CD8-positive, alpha-beta T cell (primary cell): ENCODE measurements at places on chromosomes 5 and 9.

- DNase-seq, result no peak
These were observed 7.5 kb downstream of the ZNF366 start for GRCh38 chr5:72499730-72500129.

DNA sequence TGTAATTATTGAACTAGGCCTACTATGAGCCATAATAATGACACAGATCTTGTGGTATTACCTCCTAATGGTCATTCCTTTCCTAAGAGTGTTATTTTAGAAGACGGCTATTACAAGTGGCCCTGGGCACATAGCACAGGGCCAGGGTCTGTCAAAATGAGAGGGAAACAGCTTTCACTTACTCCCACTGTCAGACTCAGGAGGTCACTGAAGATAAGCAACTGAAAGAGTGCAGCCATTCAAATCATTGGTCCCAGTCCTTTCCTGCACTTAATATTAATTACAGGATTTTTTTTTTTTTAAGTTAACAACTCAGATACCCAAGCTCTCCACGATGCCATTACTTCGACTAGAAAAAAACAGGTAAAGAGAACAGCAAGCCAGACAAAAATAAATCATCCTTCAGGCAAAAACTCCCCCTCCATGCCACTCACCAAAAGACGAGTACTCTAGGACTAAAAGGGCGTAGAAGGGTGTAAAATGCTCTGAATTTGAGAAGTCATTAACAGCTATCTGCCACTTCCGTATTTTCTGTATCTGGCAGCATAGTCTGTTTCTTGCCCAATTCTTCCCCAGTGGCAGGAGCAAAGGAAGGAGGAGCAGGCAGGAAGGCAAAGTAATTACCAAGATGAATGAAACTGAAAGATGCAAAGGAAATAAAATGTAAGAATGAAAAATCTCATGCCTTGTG lies 87.4 kb downstream of the ZNF608 start:
- no peak for DNase-seq

DNA sequence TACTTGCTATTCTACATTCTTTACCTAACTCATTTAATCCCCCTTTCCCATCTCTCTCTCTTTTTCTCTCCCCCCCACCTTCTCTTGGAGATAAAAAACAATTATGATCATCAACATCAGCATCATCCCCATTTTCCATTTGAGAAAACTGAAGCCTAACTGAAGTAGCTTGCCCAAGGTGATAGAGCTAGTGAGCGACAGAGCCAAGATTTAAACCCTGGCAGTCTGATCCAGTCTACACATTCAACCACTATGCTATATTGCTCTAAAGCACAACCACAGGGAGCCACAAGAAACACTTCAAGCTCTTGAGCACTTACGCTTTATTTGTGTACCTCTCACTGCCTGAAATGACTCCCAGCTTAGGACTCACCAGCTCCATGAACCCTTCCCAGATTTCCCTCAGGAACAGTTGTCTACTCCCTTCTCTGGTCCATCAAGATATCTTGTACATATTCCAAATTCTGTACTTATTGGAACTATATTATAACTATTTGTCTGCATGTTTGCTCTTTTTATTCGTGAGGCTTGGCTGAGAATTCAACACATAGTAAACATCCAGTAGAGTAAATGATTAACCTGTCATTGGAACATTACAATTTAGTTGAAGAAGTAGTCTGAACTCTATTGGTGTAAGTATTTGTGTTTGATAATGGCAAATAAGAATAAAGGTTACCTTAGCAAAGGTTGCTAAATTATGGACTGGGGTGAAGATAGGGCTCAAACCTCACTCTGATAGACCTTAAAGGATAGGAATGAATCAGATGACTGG lies 164.8 kb downstream of the EFNA5 start:
- no peak for DNase-seq

DNA sequence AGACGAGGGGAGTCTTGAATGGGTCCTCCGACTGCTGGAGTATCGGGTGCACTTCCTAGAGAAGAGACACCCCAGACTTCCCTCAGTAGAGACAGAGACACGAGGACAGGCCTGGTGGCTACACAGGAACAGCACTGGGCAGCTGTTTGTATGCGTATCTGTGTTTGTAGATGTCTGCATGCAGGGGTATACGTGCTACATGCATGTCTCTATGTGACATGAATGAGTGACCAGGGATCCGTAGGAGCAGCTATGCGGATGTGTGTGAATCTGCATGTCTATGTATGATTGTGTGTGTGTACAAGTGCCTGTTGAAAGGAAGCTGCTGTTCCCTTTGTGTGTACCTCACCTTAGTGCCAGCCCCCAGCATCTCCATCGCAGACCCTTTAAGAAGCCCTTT lies 31.2 kb downstream of the CNTFR start:
- DNase-seq, result no peak

GRCh38 chr5:14009575-14009974 lies 65.1 kb upstream of the DNAH5 start:
- no peak for DNase-seq

DNA sequence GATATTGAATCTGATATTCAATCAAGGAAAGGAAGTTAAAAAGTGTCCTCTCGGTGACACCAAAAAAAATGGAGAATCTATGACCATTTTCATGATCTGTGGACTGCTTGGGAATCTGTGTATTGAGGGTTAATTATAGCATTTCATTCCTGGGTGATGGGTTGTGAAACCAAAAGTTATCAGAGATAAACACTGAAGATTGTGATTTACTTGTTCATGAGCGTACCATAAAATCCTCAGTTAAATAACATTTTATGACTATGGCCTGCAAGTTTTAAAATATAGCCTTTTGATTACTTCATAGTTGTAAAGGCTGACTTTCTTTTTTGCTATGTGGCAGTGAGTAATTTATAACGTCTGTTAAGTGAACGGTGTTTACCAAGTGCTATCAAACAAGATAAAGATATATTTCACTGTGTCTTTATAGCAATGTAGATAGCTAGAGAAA lies 267.9 kb upstream of the SEMA6A start:
- DNase-seq, result no peak

DNA sequence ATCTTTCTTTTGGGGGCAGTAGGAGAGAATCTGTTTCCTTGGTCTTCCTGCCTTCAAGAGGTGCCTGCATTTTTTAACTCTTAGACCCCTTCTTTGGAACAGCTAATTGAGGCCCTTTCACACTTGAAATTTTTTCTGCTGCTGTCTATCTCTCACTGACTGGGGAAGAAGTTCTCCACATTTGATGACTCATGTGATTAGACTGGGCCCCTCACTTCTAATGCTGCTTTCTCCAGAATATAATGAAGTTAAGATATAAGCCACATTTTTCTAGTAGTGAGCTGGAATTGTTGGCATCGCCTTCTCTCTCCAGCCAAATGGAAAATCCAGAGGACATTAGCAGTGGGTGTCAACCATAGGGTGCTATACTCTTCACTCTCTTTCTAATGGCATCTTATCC lies 12.4 kb downstream of the ZNF474 start:
- no peak for DNase-seq

- DNase-seq, result no peak
These were observed 765.1 kb downstream of the PTPRD start for GRCh38 chr9:9847750-9848149.

DNA sequence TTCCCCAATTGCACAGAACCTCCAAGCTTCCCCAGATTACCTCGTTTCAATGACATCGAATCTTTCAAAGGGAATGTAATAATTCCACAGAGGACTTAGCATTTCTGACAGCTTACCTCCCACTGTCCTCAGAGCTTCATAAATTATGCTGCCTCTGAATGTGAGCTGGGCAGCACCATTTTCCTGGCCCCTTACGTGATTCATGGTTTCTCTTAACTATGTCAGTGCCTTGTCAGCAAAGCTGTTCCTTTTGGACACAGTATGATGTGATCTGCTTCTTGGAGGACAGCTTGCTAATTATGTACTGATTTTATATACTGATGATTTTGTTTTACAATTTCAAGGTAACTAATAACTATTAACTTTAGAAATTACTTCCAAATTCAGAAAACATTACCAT lies 27.7 kb upstream of the SSBP2 start:
- no peak for DNase-seq

- DNase-seq, result peak; percentile 67
These were observed 114.5 kb upstream of the NR5A1 start for GRCh38 chr9:124621371-124622328.

DNA sequence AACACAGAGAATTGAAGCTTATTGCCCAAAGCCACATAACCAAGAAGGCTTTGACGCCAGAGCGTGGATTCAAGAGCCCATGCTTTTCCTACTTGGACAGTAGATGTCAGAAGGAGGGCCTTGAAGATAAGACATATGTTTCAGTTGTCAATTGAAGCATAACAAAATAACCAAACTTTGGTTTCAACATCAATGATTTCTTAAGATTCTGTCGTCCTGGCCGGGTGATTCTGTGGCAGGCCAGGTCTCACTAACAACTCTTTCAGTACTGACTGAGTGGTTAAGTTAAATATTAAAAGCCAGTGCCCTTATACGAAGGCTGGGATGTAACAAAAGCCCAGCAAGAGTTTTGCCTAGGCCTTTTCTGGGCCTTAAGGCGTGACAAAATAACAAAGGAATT lies 94.0 kb downstream of the RCL1 start:
- DNase-seq, result no peak

GRCh38 chr5:37886242-37886905 lies 46.5 kb upstream of the GDNF start:
- no peak for DNase-seq

GRCh38 chr5:72543365-72543764 lies 36.2 kb upstream of the ZNF366 start:
- DNase-seq, result no peak

- DNase-seq, result no peak
These were observed 44.9 kb upstream of the SLC12A2 start for GRCh38 chr5:128038643-128039042.

- no peak for DNase-seq
These were observed 426.3 kb downstream of the CETN3 start for GRCh38 chr5:89983216-89983615.

GRCh38 chr5:125713109-125713805 lies 710.0 kb upstream of the GRAMD2B start:
- no peak for DNase-seq

GRCh38 chr9:114275246-114276004 lies 47.5 kb upstream of the ORM1 start:
- no peak for DNase-seq

DNA sequence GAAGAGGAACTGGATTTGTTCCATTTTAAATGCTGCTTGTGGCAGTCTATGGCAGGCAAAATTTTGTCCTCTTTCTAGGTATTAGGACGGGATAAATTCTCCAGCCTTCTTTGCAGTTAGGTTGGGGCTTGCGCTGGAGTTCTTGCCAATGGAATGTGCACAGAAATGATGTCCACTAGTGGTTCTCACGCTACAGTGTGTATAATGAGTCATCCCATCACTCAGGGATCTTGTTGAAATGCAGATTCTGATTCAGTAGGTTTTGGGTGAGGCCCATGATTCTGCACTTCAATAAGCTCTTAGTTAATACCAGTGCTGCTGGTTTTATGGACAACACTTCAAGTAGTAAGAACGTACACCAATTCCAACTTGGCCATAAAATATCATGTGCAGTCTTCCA lies 317.6 kb upstream of the KLF4 start:
- no peak for DNase-seq

DNA sequence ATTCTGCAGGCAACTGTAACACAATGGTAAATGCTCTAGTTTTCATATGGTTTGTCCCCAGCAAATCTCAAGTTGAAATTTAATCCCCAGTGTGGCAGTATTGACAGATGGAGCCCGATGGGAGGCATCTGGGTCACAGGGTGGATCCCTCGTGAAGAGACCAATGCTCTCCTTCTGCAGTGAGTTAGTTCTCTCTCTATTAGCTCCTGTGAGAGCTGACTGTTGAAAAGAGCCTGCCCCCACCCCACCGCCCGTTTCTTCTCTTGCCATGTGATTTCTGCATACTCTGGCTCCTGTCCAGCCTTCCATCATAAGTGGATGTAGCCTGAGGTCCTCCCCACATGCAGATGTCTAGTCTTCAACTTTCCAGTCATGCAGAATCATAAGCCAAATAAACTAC lies 27.0 kb downstream of the IARS1 start:
- no peak for DNase-seq

DNA sequence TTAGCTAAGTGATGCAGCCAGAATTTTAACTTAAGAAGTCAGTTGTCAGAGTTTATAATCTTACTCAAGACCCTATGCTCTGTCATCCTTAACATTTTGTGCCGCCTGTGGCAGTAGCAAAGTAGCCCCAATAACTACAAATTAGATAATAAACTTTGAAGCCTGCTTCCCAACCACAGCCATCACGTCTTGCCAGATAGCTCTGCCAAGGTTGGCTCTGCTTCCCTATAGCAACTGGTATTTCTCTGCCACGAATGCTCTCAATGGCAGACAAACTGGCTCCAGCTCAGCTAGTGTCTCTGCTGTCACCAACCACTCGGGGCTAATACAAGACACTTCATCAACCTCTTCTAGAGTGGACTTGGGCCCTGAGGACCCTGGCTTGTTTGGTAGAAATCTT lies 576.1 kb downstream of the CDH12 start:
- no peak for DNase-seq

DNA sequence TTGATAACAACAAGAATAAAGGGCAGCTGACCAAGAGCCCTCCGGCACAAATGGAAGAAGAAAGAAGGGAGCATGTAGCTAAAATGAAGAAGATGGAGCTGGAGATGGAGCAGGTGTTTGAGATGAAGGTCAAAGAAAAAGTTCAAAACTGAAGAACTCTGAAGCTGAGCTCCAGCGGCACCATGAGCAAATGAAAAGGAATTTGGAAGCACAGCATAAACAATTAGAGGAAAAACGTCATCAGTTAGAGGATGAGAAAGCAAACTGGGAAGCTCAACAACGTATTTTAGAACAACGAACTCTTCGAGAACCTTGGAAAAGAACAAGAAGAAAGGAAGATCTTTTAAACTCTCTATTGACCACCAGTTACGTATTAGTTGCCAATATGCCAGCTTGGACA lies 100.9 kb downstream of the GABBR2 start:
- DNase-seq, result no peak

GRCh38 chr9:135714242-135715055 lies 12.5 kb downstream of the KCNT1 start:
- DNase-seq, result no peak

DNA sequence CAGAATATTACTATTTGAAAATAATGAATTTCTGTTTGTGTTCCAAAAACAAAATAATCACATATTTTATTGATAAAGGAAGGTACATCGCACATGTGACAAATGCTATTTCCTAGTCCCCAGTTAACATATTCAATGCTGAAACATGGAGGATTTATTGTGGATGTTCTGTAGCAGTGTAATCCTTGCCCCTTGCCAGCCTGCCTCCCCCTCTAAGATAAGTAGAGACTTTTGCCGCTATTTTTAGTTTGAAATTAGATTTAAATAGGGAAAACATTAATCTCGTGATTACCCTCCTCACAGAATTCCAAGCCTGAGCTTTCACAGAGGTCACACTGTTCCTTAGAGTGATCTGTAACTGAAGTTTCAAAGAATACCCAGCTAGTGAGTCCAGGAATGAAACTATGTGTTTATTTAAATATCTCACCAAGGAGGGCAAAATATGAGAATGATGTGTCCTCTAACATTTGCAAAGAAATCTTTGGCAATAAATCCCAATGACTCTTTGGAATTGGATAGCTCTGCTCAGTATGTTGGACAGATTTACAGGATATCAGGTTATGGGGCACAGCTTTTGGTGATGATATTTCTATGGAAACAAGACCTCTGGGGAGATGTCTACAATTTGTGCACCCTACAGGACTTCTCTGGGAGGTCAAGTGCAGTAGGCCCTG lies 17.3 kb downstream of the CTXN3 start:
- no peak for DNase-seq

GRCh38 chr5:172109749-172110148 lies 78.3 kb downstream of the STK10 start:
- DNase-seq, result no peak

- DNase-seq, result no peak
These were observed 18.9 kb downstream of the SLC22A5 start for GRCh38 chr5:132388244-132389050.
